ENCODE measurements at places on chromosomes 7 and 10. TPM values are rescaled to one million over a fixed set of nuclear protein-coding genes. Genes with fewer than 3 reads are reported as not detected.

Gene ZNF783
- 23.9 TPM for total RNA-seq

Gene SPDYE9
- total RNA-seq = not detected

DNA sequence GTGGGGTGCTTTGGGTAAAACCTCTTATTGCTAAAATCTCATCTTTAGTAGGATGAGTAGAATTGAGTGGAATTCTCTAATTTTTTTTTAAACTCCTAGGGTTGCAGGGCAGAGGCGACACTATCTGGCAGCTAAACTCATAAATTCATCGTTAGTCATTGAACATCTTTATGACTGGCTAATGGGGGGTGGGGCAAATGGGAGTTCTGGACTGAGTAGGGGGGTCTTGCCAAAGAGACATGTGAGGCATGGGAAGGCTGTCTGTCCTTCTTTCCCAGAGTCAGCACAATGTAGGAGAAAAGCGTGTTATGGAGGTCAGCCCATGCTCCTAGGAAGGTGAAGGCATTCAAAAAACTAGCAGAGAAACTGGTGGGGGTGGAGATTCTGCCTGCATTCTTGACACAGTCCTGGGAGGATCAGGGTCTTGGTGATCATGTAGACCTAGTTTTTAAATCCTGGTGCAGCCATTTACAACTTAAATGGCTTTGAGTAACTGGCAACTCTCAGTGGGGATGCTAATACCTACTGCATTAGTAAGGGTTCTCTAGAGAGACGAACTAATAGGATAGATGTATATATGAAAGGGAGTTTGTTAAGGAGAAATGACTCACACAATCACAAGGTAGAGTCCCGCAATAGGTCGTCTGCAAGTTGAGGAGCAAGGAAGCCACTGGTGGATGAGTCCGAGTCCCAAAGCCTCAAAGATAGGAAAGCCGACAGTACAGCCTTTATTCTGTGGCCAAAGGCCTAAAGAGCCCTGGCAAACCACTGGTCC is 47.7 kb downstream of the EMX2 start:
- no peaks in the 10 kb centered on the region for H3K27me3 ChIP-seq
- H3K27ac ChIP-seq = no peak overlapping the region
- H3K4me1 ChIP-seq = no peaks in the 10 kb centered on the region

- H3K27me3 ChIP-seq = no peaks in the 10 kb centered on the region
- no peak overlapping the region for H3K27ac ChIP-seq
- no peaks in the 10 kb centered on the region for H3K36me3 ChIP-seq
- DNase-seq = no peak
Observed at GRCh38 chr7:92626281-92626809, 36.2 kb upstream of the FAM133B start.

DNA sequence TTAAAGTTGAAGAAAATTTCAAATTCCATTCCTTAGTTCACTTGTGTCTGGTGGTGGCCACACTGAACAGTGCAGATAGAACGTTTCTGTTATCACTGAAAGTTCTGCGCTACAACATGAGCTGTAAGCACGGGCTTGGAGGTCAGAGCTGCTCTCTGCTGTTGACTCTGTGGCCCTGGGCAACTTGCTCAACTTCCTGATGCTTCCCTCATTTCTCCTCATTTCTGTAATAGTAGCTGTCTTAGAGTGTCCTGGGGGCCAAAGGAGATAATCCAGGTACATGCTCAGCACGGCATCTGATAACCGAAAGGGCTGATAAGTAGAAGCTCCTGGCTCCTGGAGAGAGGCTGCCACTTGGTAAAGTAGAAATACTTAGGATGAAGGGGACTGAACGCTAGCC is 92.3 kb upstream of the DUSP5 start:
- no peaks in the 10 kb centered on the region for H3K36me3 ChIP-seq
- H3K4me3 ChIP-seq = no peak overlapping the region
- DNase-seq = no peak
- no peaks in the 10 kb centered on the region for H3K4me1 ChIP-seq

GRCh38 chr10:63584725-63585035 is 63.5 kb downstream of the REEP3 start:
- H3K4me1 ChIP-seq = no peaks in the 10 kb centered on the region
- no peak overlapping the region for H3K27ac ChIP-seq
- no peak for DNase-seq
- no peaks in the 10 kb centered on the region for H3K27me3 ChIP-seq
- H3K36me3 ChIP-seq = no peaks in the 10 kb centered on the region

DNA sequence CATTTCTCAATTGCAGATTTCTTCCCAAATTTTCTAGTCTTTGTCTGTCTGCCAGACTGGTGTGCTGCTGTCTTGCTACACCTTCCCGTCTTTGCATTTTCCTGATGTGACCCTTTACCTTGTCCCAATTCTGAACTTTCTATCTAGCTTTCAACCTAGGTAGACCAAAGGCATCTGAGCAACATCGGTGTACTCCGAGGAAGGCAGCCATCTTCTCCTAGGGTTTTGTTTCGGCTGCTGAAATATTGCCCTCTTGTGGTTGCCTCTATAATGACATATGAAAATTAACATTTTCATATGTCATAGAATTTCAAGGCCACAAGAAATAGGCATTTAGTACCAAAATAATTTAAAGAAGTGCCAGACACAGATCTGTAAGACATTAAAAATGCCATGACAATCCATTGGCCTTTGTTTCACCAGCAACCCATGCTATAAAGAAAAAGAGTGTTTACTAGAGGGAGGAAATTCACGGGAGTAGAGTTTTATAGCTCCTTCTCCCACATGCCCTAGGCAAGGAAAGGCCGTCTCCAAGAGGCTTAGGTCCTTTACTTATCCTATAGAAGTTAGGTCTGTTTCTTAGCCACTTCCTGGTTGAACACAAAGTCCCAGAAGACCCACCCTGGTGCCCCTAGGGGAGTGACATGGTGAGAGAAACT is 23.4 kb downstream of the OR9A2 start:
- no peak for DNase-seq
- H3K27me3 ChIP-seq = no peaks in the 10 kb centered on the region
- H3K27ac ChIP-seq = no peak overlapping the region
- H3K4me1 ChIP-seq = no peaks in the 10 kb centered on the region

All from breast epithelium (tissue), 4 donors.